ENCODE measurements at places on chromosomes 12 and 14.

DNA sequence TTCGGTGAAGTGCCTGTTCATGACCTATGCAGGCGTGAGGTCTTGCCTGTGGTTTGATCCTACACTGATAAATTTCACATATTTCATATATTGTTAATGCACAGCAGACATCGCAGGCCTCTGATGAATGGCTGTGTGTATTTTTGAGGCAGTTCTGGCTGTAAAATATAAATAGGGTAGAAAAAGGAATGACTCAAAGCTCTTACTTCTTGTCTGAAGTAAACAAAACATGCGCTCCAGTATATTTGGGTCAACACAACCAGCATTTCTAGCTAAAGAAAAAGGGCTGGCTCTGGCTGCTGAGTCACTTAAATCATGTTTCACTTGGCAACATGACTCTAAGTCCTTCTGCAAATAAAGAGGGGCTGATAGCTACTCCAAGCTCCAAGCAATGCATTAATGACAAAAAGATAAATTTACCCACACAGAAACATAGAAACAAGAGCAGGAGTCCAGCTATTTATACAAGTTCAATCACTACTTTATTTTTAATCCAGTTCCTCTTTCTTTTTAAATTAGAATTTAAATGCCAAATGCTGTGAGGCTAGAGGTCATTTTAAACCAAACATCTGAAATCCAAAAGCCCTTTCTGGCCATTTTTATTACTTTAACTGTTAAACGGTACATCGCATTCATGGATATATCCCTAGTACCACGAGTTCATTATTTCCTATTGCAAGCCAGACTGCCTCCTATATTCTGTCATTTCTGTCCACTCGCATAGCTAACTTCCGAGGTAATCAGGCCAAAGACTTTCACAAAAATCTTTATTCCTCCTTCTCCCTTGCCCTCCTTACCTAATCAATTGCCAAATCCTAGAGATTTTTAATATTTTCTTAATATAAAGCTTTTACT is 54.3 kb upstream of the TMCC3 start:
- no peak for DNase-seq

DNA sequence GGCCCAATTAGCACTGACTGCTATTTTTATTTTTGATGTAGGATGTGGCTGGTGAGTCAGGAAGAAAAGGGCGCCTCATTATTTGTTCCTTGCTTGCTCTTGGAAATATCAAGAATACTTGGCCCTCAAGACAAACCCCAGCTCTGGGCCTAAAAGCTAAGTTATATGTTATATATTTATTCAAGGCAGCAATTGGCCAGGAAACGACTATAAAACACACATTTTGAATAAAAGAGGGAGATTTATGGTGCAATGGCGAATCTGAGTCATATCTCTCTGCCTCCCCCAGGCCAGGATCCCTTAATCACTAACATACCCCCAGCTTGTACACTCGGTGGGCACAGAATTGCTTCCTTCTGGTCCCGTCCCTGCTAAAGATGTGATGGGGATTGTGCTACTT is 63.3 kb downstream of the TBX5 start:
- no peak for DNase-seq

GRCh38 chr14:23299986-23300686 is 2.5 kb downstream of the PPP1R3E start:
- no peak for DNase-seq

DNA sequence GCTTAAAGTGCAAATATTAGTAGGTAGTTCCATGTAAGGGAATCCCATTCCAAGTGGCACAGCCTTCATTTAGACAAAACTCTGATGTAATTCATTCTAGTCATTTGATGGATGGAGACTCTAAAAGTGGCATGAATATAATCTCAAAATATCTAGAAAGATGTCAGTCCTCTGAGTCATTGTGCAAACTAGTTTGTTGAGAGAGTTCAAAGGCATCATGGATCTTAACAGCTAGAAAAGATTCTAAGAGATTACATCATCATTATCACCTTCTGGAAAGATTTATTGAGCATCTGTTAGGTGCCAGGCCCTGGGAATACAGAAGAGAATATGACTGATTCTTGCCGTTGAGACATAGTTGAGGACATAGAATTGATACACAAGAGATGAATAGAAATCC is 30.7 kb downstream of the CRADD start:
- no peak for DNase-seq

- no peak for DNase-seq
These were observed 67.3 kb upstream of the BICD1 start for GRCh38 chr12:32039347-32039746.

GRCh38 chr12:123384318-123384993 is 524 bp downstream of the KMT5A start:
- DNase-seq, result no peak

- no peak for DNase-seq
These were observed 187.0 kb downstream of the GRIP1 start for GRCh38 chr12:66491853-66492252.

DNA sequence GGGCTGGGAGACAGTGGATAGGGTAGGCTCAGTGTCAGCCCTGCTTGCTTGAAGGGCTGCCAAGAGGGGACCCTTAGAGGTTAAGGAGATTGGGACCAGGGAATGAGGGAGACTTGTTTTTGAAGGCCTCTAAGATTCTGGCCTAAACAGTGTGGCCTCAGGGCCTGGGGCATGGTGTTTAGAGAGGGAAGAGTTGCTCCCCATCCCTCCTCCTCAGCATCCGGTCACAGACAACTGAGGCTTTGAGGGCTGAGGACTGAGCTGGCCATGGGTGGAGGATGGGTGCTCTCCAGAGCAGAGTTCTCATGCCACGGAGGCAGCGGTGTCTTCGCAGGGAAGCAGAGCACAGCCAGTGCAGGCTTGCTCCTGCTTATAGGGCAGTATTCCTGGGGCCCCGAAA is 49.4 kb downstream of the KRT80 start:
- no peak for DNase-seq

GRCh38 chr12:10590966-10591365 is 22.4 kb downstream of the MAGOHB start:
- DNase-seq, result no peak

DNA sequence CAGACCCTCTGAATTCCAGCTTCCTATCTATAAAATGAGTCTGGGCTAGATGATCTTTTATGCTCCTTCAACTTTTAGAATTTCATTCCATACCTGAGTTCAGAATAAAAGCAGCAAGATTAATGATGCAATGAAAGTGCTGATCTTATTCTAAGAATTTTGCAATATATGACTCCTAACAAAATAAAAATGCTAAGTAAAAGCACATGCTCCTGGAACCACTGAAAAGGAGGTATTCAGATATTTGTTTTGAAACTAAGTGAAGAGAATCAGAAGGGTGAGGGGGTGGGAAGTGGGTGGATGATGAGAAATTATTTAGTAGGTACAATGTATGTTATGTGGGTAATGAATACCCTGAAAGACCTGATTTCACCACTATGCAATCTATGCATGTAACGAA is 216.6 kb downstream of the PTPRO start:
- DNase-seq, result no peak
